HT1080 (cell line): ENCODE measurements at places on chromosomes 16 and 17.
A peak's percentile ranks its signal among the peaks of the same experiment; 100 is the strongest.

DNA sequence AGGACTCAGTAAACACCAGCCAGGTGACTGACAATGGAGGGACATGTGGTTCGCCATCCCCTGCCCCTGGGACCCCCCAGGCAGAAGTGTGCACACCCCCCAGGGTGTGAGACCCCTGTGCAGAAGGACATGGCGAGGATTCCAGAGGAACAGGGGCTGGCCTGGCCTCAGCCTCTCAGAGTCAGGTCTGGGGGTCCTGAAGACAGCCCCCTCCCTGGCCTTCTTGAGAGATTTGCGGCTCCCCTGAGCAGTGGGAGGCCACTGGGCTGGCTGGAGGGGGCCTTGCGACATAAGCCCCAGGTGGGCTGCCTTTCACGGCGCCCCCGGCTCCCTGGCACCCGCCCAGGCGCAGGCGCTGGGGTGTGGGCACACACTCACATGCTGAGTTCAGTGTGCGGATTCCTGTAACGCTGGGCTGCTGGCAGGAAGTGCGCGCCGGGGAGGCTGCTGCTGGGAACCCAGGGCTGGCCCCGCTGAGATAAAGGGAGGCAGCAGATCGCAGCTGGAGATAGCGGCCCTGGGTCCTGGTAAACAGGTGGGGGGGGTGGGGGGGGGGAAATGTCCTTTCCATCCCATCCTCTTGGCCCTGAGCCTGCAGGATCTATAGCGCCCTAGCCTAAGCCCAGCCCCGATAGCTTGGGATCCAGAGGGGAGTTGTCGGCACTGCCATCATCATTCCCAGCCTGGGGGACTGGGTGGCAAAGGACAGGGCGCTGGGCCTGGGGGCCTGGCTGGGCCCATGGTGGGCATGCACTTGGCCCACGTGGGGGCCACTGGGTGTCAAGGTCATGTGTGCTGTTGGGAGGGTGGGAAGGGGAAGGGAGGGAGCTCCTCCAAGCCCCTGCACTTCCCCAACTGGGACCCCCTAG is 27.1 kb downstream of the TMEM235 start:
- no peak for DNase-seq

- DNase-seq, result peak; percentile 88
Observed at GRCh38 chr17:20189302-20189701, 180.1 kb downstream of the SPECC1 start.

DNA sequence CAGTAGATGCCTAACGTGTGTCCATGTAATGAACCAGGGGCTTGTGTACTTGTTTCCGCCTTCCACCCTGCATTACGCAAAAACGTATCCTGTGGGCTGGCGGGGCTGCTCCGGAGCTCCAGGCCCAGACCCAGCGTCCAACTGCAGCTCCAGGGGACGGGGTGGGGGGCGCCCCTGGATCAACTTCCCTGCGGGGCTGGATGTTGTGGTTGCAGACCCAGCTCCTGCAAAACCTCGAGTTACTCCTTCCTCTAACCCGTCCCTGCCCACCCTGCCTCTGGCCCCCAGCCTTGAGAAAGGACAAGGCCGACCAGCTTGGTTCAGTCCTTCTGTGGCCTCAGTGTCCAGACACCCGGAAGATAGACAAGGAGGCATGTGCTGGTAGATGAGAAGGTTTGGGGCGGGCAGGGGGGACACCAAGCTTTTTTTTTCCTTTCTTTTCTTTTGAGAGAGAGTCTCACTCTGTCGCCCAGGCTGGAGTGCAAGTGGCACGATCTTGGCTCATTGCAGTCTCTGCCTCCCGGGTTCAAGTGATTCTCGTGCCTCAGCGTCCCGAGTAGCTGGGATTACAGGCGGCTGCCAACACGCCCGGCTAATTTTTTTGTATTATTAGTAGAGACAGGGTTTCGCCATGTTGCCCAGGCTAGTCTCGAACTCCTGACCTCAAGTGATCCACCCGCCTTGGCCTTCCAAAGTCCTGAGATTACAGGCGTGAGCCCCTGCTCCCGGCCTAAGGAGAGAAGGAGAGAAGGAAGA is 731 bp upstream of the EXOC7 start:
- no peak for DNase-seq

DNA sequence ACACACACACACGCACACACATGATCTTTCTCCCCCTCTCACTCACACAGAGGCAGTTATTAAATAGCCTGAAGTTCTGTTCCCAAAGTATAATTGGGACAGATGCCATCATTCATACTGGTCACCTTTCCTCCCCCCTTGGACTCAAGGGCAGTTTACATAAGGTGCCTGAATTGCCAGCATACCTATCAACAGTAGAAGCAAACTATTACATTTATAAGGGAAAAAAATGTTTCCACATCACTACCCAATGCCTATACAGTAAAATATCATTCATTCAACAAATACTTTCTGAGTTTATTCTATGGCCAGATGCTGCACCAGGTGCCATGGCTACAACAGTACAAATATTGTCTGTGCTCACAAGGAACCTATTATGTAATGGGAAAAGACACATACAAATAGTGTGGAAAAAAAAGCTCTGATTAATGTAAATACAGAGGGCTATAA is 6.3 kb downstream of the CNTD1 start:
- no peak for DNase-seq

GRCh38 chr17:33099252-33099651 is 107.6 kb downstream of the SPACA3 start:
- DNase-seq, result no peak

DNA sequence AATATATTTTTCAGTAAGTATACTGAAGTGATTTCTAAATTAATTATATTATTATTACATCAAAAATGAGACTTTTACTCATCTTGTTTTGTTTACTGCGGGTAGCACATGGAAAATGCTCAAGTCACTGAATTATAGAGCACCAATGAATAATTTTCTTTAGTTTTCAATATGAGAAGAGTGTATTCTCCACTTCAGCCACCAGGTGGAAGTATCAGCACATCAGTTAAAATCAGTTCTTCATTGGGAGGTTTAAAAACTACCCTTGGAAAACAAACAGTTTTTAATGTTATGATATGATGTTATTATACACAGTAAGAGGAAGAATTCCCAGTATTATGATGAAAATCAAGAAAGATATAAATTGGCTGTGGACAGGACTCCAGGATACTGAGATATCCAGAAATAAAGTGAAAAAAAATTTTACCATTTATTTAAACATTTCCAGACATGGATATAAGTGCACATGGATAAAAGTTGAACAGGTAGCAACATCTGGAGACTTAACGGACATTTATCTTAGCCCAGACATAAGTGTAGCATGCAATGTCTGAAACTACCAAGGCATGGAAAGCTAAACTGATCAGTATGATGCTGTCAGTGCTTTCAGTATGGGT is 467.3 kb downstream of the KCNJ2 start:
- DNase-seq, result peak; percentile 37

GRCh38 chr17:16150251-16150856 is 65.0 kb downstream of the NCOR1 start:
- peak; percentile 9 for DNase-seq

DNA sequence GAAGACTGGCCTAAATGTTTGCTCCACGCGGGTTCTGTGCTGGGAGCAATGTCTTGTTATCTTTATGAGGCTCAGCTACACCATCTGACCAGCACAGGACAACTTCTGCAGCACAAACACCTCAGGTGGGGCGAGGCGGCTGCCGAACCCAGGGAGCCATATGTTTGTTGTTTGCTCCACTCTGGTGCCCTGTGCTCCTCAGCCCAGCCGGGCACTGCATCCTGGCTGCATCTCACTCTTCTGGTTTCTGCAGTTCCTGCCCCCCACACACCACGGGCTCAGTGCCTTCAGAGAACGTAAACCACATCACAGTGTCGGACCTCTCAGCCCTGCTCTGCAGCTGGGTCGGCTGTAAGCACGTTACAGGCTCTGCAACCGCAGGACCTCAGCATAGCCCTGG is 32.4 kb downstream of the MXRA7 start:
- DNase-seq, result no peak

DNA sequence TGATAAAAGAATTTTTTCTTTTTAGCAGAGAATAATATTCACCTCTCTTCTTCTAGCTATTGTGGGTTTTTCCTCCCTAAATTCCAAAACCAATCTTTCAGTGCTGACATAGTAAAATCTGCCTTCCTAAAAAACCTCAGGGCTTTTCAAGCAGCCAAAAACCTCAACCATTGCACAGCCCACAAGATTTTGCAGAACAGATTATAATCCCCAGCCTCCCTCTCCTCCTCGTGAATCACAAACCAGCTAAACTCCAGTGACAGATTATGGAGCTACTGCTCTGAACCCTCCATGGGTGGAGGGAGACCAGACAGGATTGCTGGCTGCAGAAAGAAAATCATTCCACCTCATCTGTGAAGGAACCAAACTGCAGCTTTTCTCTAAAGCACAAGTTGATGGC is 341.6 kb downstream of the SOX9 start:
- DNase-seq, result no peak

DNA sequence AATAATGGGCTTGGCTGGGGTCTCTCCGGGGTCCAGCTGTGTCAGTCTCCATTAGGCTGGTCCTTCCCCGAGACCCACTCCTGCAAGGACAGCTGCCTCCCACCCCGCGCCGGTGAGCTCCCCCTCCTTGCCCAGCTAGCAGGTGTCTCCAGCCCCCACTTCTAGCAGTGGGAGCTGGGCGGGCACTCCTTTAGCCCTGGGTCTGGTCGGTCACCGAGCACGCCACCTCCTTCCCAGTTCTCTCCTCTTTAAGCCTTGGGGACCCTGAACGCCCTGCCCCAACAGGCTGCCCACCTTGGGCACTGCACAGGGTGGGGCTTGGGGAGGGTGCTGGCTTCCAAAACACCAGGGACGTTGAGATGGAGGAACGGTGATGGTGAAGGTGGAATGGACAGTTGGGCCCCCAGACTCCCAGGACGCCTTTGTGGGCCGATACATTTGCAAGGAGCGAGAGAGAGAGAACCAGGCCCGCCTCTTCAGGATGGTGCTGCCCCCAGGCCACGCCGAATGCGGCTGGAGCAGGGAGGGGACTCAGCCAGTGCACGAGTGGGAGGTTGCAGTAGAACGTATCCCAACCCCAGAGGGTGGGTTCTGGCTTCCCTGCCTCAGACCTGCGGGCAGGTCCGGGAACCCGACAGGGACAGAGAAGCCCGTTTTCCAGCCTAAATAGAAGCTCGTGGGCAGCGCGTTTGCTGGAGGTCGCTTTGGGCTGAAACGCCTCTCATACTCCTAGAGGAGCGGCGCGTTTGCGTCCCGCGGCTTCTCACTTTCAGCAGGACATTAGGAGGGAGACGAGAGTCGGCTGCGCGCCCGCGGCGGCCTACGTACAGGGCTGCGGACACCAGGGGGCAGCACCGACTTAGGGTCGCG is 10.7 kb downstream of the TBX2 start:
- DNase-seq, result no peak

GRCh38 chr17:59547131-59547915 is 18.1 kb upstream of the DHX40 start:
- DNase-seq, result no peak

- DNase-seq, result peak; percentile 40
Observed at GRCh38 chr17:37174205-37174604, 201.6 kb upstream of the C17orf78 start.

DNA sequence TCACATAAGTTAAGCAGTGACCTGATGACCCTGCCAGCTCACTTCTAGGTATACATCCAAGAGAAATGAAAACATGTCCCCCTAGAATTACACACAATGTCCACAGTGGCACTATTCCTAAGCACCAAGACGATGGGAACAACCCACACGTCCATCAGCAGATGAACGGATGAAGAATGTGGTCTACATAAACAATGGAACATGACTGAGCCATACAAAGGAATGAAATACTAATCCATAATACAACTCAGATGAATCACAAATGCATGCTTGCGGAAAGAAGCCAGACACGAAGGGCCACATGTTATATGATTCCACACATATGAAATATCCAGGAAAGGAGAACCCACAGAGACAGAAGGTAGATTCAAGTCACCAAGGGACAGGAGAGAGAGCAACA is 17.4 kb downstream of the USP22 start:
- no peak for DNase-seq

GRCh38 chr16:67372664-67373063 is 20.6 kb downstream of the TPPP3 start:
- DNase-seq, result peak; percentile 19

DNA sequence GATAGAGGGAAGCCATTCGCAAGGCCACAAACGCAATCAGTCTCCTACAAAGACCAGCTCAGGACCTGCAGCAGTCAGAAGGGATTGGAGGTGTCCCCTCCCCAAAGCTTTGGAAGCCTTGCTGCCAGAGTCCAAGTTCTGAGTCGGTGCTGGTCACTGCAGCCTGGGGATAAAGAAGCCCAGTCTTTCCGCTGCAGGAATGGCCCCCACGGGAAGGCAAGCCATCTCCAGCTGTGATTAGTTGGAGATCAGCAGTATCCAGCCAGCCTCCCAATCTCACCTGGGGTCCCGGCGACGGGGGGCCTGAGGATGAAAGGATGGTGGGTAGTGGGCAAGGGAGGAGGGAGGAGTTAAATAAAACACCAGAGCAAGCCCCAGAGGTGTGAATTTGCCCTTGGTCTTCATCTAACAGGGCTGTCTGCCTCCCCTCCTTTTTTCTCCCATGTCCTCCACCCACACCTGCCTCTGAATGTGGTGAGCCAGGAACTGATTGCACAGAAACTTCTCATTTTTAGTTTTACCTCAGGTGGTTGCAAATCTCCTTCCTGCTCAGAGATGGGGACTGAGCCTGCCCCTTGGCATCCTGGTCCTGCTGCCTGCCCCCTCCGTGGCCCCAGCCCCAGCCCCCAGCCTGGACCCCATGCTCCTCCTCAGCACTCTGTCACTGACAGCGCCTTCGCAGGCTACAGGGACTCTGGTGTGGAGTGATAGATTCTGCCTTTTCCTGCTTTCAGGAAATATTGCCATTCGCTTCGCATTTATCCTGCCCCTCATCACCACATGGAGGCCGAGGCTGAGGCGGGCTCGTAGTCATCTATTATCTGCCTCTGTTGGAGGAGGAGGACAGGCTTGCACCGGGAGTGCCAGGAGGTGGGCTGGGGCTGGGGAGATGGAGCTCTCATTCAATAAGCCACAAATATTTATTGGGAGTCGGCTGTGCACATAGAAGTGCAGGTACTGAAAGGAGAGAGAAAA is 262.9 kb upstream of the SDK2 start:
- DNase-seq, result no peak

DNA sequence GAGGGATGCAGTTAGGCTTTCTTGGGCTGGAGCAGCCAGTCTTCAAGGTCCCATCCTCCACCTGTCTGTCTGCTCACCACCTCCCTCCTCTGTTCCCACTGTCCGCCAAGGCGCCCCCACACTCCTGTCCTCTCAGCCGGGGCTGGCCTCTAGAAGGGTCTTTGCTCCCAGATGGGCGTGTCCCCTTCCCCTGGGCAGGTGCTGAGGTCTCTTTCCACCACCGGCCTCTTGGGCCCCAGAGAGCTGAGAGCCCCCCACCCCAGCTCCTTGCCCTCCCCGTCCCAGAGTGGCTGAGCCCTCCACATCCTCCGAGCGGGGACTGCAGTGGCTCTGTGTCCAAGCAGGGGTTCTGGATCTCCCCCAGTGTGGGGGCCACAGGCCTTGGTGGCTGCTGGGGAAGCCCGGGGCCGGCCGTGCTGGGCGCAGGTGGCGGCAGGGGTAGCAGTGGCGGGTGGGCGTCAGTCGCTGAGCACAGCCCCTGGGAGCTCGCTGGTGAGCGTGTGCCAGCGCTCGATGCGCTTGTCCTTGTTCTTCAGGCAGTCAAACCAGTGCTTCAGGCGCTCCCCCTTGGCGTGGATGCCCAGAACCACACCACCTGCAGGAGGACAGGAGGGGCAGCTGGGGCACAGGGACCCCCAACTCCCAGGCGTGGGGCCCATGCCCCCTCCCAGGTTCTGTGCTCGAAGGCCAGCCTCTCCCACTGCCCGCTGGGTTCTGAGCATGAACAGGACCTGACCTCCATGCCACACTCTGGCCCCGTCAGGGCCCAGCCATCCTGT is 9.8 kb downstream of the SCGB1C2 start:
- no peak for DNase-seq

- DNase-seq, result no peak
Observed at GRCh38 chr17:2721603-2722002, 10.0 kb upstream of the CLUH start.
